Vein endothelial cell (primary cell): ENCODE measurements at places on chromosomes 2 and 18. TPM values are rescaled to one million over a fixed set of nuclear protein-coding genes. Genes with fewer than 3 reads are reported as not detected.

The SOX11 gene
- not detected in 2 replicates for total RNA-seq

The GPR35 gene
- 0.19 and 0.33 TPM in 2 replicates for total RNA-seq

The TSPYL6 gene
- total RNA-seq = 0.10 TPM in 1 of 2 replicates, not detected in the other

The CRYGC gene
- not detected in 2 replicates for total RNA-seq

The FLACC1 gene
- total RNA-seq = 0.65 and 1.1 TPM in 2 replicates

The PIEZO2 gene
- 103 and 134 TPM in 2 replicates for total RNA-seq

The IL1RN gene
- not detected in 2 replicates for total RNA-seq

The ST8SIA3 gene
- total RNA-seq = not detected in 2 replicates

The MALL gene
- total RNA-seq = 67.0 and 130 TPM in 2 replicates

The SLC39A10 gene
- total RNA-seq = 42.0 and 53.9 TPM in 2 replicates

The TUBA3D gene
- total RNA-seq = not detected in 2 replicates

The SPP2 gene
- total RNA-seq = not detected in 2 replicates

The ALK gene
- total RNA-seq = not detected in 2 replicates

The KCNG2 gene
- total RNA-seq = not detected in 2 replicates
